ENCODE measurements at places on chromosomes 4 and X.

GRCh38 chr4:169089004-169089403 lies 78.9 kb upstream of the CBR4 start:
- DNase-seq, result no peak

DNA sequence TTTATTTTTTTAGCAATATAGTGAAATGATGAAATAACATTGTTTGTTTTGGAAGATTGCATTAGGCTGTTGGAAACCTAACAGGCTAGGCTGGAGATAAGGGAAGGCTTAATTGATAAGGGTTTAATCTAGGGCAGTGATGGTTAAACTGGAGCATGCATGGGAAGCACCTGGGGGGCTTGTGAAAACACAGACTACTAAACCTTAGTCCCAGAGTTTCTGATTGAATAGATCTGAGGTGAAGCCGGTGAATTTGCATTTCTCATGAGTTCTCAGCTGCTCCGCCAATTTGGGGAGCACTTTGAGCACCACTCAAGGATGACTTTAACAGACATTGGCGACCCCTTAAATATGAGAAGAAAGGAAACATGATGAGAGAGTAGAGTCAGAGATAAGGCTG lies 11.5 kb downstream of the STK26 start:
- no peak for DNase-seq

- no peak for DNase-seq
Observed at GRCh38 chr4:32824336-32824735, 2104.2 kb downstream of the PCDH7 start.

DNA sequence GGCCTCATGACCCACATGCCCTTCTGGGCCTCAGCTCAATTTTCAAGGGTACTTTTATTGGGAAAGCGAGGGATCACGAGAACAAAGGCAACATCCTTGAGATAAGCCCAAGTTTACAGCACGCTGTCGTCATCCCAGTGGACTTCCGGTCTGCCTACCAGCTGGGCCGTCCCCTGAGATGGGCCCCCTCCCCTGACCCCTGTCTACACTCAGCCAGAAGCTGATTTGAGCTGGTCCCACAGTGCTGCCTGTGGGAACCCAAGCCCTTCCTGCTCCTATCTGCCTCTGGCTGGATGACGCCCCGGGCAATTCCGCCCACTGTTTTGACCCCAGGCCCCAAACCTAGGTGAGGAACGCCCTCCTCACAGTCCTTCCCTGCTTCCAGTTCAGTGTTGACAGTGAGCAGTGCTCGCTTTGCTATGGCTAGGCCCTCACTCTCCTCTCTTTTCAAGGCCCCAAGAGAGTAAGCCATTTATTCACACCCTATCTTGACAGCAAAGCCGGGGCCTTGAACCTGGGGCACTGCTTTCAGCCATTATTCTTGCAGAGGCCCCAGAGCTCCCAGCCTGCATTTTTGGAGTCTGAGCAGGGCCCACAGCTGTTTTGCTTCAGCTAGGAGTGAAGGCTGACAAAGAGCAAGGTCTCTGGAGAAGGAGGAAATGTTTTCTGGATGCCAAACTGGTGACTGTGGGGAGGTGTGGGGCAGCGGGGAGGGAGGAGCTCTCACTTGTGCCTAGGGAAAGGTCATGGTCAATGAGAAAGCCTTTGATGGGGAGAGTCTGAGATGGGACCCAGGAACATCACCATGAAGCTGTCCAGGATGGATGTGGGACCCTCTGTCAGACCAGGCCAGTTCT lies 164.6 kb upstream of the BCOR start:
- no peak for DNase-seq

DNA sequence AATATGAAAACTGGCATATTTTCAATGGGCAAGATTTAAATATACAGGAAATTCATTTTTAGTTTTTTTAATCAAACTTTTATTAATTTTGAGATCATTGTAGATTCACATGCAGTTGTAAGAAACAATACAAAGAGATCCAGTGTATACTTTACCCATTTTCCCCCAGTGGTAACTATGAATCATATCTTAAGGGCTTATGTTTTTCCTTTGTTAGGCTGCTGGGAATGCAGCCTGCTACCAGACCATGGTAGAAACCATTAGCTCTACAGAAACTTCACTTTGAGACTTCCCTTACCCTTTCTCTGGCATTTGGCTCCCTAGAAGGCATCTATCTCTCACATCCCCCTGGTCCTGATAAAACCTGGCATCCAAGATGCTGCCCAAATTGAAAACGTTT lies 147.6 kb upstream of the EOLA2 start:
- no peak for DNase-seq

- DNase-seq, result no peak
Observed at GRCh38 chr4:102216666-102217065, 128.6 kb downstream of the SLC39A8 start.

DNA sequence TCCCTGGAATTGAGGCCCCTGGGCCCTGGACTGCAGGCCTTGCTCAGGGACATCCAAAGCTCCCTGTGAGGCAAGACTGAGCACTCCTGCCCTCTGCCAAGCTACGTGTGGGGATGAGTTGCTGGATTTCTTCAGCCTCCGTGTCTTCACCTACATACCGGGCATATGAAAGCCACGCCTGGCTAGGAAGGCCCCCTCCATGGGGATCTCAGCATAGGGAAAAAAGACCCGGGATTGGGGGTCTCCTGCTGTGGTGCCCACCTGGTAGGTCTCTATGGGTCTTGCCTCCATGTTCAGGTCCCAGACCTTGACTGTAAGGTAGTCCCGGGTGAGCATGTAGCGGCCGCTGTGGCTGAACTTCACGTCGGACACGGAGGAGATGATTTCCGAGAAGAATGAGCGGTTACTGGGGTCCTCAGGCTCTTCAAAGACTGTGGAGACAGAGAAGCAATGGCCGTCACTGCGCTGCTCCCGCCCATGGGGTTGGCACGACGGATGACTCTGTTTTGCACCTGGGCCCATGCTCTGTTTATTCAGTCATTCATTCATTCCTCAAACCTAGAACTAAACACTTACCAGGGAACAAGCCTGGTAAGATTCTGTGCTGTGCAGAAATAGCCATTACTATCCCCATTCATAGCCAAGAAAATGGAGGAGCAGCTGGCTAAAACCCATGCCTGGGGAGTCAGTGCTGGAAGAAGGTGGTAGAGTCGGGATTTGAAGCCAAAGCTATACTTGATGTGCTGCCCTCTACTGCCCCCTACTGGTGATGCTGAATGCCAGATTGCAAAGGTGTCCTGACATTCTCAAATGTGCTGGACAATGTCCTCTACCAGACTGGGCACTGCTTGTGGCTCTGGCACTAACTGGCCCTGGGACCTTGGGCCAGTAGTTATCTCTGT lies 63.9 kb downstream of the WFS1 start:
- DNase-seq, result no peak

GRCh38 chr4:57113870-57114269 lies 3.7 kb upstream of the IGFBP7 start:
- no peak for DNase-seq

GRCh38 chrX:23883737-23884354 lies 23.9 kb downstream of the APOO start:
- no peak for DNase-seq

GRCh38 chr4:188680004-188680666 lies 540.9 kb downstream of the TRIML1 start:
- no peak for DNase-seq

- DNase-seq, result no peak
Observed at GRCh38 chr4:56914336-56914735, 6.6 kb downstream of the REST start.

DNA sequence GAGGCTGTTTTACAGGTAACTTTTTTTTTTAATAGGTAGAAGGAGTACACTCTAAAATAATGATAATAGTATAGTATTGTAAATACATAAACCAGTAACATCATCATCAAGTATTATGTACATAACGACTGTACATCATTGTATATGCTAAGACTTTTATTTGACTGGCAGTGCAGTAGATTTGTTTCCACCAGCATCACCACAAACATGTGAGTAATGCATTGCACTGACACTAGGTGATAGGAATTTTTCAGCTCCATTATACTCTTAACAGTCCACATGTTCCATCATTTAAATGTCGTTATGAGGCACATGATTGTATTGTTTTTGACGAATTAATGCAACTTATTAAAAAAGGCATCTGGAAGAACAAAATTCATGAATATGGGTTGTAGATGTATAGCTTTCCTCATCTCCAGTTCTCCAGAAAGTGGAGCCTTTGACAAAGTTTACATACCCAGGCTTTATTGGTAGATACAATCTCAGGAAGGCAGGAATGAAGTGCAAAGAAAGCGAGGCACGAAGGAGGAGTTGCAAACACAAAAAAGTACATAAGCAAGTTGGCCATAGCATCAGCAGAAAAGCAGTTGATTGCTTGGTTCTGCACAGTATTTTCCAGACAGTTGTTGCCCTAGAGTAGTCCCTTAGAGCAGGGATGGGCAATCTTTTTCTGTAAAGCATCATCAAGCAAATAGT lies 336.9 kb upstream of the NR3C2 start:
- DNase-seq, result no peak

DNA sequence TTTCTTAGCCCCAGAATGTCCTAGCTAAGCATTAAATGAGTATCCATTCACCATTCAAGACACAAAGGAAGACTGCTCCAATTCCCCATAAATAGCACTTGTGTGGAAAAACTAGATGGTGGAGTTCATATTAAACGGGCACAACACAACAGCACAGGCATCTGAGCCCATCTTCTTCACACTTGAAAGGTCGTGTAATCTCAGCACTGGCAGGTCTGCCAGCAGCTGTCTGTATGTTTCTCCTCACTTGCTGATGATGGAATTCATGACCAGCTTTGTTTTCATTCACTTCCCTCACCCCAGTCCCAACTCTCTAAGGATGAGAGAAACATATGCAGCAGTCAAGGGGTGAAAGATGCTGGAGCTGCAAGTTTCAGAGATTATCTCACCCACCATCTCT lies 148.7 kb downstream of the AFAP1 start:
- no peak for DNase-seq

- DNase-seq, result no peak
Observed at GRCh38 chrX:136063340-136064079, 78.3 kb downstream of the SLC9A6 start.

GRCh38 chr4:158422546-158422945 lies 99.1 kb upstream of the RXFP1 start:
- DNase-seq, result no peak

- no peak for DNase-seq
Observed at GRCh38 chr4:2352729-2353221, 65.7 kb downstream of the ZFYVE28 start.

DNA sequence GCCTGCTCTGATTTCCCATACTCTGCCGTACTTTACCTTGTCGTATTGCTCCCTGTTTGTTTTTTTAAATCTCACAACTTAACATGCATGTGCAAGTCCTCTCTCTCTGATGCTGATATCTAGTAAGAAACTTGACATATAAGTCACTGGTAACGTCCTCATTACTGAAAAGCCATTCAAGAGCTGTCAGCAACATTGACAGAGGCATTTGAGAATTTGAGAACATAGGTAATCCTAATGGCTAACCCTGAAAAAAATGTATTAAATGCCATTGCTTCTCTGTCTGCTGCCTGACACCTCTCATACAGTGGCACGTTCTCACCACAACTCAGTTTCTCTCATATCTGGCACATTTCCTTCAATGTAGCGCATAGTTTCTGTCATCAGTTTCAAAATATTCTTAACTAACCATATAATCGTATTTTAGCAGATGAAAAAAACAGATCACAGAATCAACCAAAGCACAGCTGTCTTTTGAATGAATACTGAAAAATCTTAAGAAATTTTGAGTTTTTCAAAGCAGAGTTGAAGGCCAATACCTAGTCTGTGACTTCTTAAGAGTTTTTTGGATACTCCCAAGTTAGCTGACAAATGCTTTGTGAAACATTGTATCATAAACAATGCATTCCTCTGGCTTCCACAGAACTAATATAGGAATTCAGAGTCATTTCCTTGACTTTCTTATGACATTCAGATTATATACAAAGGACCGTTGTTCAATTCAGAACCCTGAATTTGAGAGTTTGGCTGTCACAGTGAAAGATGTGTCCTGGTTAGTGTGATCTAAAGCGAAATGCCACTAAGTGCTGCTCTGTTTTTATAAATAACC lies 996.4 kb downstream of the C4orf33 start:
- DNase-seq, result no peak
